ENCODE measurements at places on chromosomes 1 and 21.

- DNase-seq: no peak
Measured at GRCh38 chr21:29245104-29245643, 53.5 kb upstream of the BACH1 start.

DNA sequence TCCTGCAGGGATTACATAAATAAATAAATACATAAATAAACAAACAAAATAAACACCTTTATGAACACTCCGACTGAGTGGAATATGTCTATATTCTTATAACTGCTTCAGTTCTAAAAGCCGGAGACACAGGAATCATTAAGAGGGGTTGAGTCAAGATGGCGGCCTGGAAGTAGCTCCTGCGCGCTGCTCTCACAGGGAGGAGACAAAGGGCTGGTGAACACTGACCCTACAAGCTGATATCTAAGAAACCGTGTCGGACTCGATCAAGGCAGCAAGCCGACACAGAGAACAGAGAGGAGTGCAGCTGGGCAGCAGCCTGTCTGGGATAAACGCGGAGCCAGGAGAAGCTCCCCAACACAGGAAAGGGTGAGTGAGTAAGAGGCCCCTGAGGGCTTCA lies 1098.6 kb upstream of the NCAM2 start:
- DNase-seq: no peak

GRCh38 chr1:112672842-112673241 lies 1.6 kb upstream of the MOV10 start:
- no peak for DNase-seq

DNA sequence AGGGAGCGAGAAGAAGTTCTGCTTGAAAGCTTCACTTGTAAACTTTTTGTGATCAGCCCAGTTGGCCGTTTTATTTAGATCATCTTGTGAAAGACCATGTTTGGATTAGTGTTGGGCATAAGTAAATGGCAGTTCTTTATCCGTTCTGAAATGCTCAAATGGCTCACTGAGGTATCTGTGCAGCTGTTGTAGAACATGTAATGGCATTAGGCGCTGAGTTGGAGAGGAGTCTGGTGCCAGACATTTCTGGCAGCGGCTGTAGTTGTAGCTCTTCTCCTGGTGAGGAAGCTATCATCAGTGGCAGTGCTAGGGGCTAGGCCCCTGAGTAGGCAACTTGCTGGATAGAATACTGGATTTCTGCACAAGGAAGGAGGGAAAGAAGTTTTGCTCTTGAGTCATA lies 321.6 kb downstream of the LMO4 start:
- no peak for DNase-seq

DNA sequence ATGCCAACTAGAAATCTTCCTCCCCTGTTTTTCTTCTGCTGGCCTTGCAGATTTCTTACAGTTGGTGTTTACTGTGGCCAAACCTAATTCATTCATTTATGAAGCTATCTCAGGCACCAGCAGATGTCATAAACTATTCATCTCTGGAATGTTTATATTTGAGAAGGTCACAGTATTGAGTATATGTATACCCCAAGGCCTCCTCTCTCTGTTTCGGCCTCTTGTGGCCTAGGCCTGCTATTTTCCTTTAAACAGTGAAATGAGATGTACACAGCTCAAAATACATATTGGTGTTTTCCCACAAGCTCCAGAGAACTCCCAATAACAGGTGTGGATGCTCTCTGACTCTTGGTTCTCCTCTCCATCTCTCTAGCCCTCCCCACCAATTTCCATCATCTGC lies 520.7 kb upstream of the CAMK1G start:
- no peak for DNase-seq

- no peak for DNase-seq
Measured at GRCh38 chr1:78301141-78301540, 189.6 kb upstream of the PTGFR start.
